Adipose tissue (tissue), 3 donors: ENCODE measurements at places on chromosomes 1 and 21. TPM values are rescaled to one million over a fixed set of nuclear protein-coding genes. Genes with fewer than 3 reads are reported as not detected.

The FCRLB gene
- 0.45 TPM for polyA plus RNA-seq

The INSRR gene
- polyA plus RNA-seq: 0.11 TPM

The CENPF gene
- polyA plus RNA-seq: 0.22 TPM

The GBP1 gene
- polyA plus RNA-seq: 20.6 TPM
